ENCODE measurements at places on chromosomes 6 and 20.

DNA sequence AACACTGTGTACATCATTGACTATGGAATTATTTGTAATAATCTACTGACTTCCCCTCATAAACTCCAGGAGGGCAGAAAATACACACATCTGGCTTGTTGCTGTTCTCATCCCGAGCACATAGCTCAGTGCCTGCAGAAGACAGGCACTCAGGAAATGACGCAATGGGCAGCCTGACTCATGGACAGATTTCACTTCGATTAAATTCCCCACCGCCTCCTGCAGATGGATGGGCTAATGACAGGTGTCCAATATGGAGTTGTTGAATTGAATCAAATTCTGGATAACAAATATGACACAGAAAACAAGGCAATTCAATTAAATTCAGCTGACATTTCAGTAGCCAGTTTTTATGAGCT, 9.1 kb downstream of the ANKRD60 start:
- ATAC-seq, result no peak

DNA sequence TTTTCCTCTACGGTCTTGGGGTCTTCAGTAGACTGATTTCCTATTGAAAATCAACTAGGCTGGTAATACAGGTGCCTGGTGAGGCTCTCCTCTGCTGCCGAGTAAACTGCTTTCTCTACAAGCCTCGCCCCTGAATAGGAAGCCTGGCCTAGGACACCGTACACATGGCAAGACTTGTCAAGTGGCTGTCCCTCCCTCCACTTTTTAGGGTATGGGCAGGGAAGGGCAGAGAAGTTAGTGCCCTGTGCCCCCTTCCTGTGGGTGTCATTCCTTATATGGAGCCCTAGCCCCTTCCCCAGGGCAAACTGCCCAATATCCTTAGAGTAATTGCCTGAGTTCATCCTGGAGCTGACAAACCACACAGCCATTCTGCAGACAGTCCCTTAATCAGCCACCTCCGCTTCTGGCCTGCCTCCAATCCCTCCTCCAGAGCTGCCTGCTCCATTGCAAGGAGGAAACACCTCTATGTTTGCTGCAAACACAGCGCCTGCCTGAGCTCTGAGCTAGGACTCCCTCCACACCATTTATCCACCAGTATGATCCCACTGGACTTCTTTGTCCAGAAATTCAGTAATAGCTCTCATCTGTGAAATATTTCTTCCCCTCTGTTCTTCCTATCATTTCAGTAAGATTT, 93.1 kb downstream of the CHD6 start:
- ATAC-seq, result no peak

GRCh38 chr6:40610229-40610628, 23.1 kb upstream of the LRFN2 start:
- no peak for ATAC-seq

DNA sequence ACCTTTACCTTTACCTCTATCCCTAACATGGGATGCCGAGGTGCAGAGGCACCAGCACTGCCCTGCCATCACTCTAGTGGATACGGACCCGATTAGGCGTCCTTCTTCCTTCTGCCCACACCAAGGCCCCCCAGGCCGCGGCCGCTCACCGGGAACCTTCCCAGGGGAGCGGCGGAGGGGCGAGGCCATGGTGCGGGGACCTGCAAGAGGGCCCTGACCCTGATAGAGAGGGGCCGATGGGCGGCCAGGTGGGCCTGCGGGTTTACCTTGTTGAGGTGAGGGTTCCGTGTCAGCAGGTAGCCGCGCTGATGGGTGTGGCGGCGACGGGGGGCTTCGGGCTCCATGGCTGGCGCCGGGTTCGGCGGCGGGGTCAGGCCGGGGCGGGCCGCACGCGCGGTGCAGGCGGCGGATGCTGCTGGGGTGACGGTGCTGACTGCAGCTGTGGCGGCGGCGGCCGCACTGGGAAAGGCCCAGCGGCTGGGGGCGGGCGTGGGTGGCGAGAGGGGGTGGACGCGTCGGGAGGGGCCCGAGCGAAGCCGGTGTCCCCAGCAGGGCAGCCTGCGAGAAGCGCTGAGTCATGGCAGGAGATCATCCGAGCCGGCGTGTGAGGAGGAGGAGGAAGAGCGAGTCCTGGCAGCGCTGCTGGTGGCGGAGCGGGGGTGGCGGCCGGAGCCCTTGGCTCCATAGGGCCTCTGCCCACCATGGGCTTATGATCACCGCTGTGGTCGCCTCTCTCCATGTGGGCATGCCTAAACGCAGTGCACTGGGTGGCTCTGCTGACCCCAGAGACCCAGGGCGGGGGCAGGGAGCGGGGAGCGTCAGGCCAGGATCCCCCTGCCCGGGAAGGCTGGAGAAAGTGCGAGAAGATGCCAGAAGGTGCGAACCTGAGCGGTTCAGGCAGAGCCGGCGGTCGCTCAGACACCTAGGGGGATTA, at the start of gene ME1:
Gene ME1, minus strand, starts transcription at position 441 of the 934 bp plus-strand sequence. Its CDS starts 97 bp downstream, at position 344.
- peak; percentile 65 for ATAC-seq

GRCh38 chr6:51350308-51350904, 531.7 kb downstream of the TFAP2B start:
- ATAC-seq, result no peak

DNA sequence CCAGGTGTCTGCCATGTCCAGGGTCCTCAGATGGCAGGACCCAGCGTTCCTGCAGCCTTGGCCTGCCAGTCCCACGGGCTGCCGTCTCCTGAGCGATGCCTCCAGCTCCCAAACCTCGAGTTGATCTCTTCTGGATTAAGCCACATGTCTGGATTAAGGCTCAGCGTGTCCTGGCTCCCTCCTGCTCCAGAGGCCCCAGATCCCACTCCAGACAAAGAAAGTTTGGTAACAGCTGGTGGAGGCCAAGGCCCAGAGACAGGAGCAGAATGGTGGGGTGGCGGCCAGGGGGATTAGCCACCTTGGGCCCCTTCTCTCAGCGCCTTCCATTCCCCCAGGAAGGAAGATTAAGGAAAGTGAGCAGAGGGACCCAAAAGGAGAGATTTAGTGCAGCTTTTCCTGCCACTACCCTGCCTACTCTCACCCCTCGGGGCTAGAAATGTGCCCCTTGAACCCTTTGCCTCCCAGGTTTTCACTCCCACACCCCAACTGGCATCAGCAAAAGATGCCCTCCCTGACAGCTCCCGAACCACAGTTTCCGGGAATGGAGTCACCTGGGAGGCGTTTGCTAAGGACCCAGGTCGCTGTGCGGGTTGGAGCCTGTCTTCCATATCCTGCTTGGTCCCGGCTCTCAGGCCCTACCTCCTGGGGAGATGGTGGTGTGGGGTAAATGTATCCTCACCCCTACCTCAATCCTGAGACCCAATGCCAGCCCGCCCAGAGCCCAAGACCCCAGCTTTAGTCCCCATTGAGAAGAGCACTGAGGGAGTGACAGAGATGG, 6.9 kb downstream of the SPDEF start:
- no peak for ATAC-seq

DNA sequence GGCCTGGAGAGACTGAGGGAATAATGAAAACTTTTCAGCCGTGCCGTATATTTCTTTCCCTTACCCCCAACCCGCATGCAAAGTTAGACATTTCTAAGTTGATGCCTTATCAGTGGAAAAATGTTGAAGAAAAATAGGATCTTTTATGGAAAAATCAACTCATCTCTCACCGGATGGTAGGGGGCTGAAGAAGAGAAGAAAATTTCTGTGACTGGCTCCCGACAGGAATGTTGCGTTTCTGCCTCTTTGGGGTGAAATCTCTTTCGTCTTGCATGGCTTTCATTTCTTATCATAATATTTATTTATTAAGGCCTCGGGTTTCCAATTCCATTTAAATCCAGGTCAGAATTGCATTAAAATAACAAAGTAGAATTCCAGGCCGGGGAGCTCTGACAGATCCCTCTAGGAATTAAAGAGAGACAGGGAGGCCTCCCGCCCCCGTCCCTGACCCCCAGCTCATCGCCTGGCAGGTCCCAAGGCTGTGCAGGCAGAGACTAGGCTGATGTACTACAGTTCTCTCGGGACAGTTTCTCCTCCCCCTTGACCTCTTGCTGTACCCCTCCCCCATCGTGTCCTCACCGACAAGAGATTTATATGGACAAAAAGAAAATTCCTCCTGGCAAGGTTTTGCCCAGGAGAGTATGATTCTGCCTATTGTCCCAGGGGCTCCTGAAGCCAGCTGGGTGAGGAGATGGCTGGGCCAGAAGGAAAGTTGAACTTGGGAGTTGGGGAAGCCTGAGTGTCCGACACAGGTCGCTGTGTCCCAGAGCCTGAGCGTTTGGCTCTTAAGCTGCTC, 1.3 kb downstream of the SCUBE3 start:
- no peak for ATAC-seq

- peak; percentile 41 for ATAC-seq
These were observed 92.6 kb upstream of the SOX4 start for GRCh38 chr6:21501021-21501354.

DNA sequence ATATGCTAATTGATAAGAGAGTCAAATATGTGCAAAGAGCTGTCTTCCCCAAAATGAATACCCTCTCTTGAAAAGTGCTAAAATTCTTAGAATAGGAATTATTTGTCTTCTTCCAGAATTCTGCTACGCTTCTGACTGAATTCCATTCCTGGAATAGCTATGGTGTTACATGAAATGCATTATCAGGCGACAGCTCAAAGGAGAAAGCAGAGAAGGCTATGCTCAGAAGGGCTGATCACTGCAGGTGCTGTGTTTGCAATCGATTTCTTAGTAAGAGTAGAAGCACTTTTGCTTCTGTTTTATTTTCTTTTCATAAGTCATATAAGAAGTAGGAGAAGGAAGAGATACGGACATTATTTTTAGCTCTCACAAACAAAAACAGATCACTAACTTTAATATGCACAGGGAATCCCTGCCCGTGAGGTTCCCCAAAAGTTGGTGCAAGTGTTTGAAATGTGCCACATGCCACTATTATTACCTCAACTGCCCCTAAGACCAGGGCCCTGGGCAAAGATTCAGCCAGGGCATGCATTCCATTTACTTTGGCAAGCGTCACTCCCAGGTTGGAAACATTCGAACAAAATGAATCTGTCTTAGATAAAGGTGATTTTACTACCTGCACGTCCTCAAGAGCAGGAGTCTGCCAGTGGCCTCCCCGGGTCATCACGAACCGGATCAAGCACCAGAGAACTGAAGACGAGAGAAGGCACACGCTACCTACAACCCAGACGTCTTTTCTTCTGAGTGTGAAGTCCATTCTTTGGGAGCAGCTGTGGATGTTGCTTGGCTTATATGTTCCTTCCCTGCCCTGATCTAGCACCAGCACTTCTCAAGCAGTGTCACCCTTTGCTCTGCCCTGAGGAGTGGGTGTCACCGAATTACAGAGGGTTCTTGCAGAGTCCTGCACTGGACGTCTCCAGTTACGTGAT, 7.2 kb downstream of the MYLK4 start:
- ATAC-seq, result no peak

- ATAC-seq, result no peak
These were observed 18.6 kb upstream of the CDK19 start for GRCh38 chr6:110833831-110834230.

GRCh38 chr6:130293800-130294199, 71.0 kb upstream of the SAMD3 start:
- ATAC-seq, result peak; percentile 60

DNA sequence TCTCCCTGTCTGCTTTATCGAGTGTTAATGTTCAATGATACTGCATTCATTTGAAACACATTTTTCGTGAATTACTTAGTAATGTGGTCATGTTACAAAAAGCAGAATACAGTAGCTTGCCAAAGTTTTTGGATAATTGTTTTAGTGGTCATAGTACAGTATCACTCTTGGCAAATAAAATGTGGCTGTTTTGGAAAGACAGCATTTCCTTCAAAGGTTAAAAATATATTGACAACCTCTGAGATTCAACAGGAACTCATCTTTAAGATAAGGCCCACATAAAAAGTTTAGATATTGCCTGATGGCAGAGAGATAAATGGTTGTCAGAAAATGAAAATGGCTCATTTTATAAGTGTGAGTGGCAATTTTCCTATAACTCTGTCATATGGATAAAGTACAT, 297.7 kb upstream of the MAN1A1 start:
- ATAC-seq, result no peak

- ATAC-seq, result no peak
These were observed 72.0 kb upstream of the TBX18 start for GRCh38 chr6:84836366-84836765.

- ATAC-seq, result peak; percentile 58
These were observed 39.9 kb downstream of the SLC52A3 start for GRCh38 chr20:728256-728944.

GRCh38 chr20:4112481-4113421, 97.4 kb upstream of the RNF24 start:
- peak; percentile 63 for ATAC-seq

DNA sequence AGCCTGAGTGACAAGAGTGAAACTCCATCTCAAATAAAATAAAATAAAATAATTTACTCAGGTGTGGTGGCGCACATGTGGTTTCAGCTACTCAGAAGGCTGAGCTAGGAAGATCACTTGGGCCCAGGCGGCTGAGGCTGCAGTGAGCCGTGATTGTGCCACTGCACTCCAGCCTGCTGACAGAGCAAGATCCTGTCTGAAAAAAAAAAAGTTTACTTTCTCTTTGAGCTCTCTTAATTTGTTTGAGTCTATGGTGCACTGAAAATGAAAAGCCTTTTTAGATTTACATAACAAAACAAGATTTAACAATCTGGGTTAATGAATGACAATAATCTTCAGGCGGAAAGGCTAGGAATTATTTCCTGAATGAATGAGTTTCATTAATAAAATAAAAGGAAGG, 23.3 kb upstream of the NHSL1 start:
- ATAC-seq, result no peak

DNA sequence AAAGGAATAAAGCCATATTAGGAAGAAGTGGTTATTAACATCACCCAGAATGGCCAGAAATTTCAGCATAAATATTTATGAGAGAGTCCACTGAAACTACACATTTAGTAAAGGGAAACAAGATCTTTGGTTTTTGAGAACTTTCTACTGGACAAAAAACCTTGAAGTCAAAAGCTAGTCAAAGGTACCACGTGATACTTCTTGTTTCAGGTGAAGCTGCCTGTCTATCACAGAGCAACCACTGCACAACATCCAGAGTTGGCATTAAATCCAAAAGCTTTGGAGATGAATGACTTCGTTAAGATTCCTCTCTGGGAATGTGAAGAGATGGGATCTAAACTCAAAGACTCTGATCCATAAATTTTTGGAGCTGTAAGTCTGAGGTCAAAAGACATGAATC, 137.0 kb downstream of the KCNQ5 start:
- no peak for ATAC-seq

GRCh38 chr6:106162921-106163320, 76.8 kb downstream of the PRDM1 start:
- no peak for ATAC-seq

DNA sequence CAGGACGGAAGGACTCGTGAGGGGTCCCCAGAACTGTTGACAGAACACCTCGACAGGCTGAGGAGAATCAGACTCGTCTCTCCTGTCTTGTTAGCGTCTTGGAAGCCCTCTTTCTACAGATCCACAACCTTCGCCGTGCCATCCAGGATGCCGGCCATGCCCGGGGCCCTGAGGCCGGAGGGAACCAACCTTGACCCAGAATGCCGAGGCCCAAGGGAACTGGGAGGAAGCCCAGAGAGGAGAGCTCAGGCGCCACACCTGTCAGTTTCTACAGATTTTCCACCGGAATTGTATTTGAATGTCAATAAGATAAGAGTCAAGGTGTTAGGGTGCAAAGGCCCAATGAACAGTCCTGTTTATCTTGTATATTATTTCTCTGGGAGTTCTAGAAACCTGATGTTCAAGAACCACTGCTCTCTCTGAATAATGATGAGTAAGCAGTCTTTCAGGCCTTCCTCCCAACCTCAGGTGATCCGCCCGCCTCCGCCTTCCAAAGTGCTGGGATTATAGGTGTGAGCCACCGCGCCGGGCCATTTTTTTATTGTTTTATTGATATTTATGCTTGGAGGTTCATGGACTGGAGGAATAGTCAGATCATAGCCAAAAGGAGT, 799 bp upstream of the ME1 start:
- no peak for ATAC-seq

- ATAC-seq, result no peak
These were observed 598 bp downstream of the FABP7 start for GRCh38 chr6:122780114-122780513.

- ATAC-seq, result no peak
These were observed 184.5 kb upstream of the MARCKS start for GRCh38 chr6:113672491-113673149.

Measured in stimulated activated memory B cell treated with anti-CD40 and anti-IgM and Interleukin-4, amounts not matched to agents 10 μg/mL and 1 μg/mL and 100 μg/mL, for 72 hours (primary cell).